ENCODE measurements at places on chromosomes 5 and 9.

DNA sequence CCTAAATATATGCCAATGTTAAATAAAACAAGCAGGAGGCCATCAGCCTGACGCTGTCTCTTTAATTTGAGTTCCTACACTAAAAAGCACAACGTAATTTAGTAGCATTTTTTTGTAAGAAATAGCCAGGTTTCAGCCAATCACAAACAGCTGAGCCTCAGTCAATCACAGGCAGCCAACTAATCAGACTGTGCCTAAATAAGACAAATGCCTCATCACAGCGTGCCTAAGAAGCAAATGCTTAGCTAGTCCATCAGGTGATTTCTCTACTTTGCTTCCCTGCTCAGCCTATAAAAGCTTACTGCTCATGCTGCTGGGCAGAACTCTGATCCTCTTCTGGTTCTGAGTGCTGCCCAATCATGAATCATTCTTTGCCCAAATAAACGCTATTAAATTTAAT, 38.3 kb upstream of the RORB start:
- DNase-seq, result no peak

- DNase-seq, result peak; percentile 20
Measured at GRCh38 chr5:127587246-127587917, 61.5 kb upstream of the CTXN3 start.

GRCh38 chr5:133006653-133007052, 19.7 kb downstream of the ZCCHC10 start:
- no peak for DNase-seq

DNA sequence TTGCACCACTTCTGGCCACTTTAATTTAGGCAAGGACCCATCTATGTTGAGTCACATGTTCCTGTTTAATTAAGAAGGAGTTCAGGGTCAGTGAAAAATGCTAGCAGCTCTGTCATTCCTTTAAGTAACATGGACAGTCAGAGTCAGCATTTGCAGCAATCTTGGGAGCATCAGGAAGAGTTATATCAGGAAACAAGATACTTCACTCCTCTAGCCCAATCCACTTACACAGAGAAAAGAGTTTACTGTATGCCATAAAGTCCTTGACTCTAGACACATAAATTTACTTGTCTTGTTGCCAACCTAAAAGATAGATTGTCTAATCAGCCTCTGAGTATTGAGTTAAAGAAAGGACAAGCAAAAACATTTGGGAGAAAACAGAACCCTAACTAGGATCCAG, 266.7 kb downstream of the PJA2 start:
- DNase-seq, result no peak

GRCh38 chr5:125837866-125838265, 585.3 kb upstream of the GRAMD2B start:
- no peak for DNase-seq

DNA sequence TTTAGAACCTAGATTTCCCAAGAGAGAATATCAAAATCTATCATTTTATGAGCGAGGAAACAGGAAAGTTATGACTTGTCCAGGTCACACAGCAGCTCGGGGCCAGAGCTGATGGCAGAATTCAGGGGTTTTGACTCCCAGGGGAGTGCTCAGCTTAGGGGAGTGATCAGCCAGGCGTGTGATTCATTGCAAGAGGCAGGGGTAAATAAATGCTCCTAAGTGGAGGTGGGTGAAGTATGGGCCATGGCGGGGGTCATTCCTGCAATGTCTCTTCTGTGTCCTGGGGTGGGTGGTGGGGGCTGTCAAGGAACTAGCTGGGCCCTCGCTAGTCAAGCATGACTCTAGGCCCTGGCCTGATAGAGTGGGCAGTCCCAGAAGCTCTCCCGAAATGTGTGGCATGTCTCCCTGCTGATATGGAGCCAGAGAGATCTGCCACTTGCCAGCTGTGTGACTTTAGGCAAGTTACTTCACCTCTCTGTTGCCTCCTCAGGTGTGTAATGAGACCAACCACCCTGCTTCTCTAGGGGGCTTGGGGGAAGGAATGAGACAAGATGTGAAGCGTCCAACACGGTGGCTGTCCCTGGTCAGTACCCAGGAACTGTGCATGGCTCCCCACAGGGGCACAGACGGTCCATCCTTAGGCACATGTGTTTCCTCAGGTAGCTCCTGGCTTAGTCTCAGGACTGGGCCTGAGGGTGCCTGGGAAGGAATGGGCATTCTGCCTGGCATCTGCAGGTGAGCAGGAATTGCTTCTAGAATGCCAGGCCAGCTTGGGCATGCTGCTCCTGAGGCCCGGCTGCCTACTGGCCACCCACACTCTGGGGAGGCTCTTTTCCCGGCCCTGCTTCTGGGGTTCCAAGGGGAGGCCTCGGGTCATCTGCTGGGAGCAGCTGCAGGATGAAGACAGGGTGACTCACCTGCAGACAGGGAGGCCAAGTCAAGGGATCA, 36.5 kb upstream of the SH3PXD2B start:
- peak; percentile 19 for DNase-seq

GRCh38 chr5:58122157-58122556, 337.7 kb downstream of the PLK2 start:
- DNase-seq, result no peak

DNA sequence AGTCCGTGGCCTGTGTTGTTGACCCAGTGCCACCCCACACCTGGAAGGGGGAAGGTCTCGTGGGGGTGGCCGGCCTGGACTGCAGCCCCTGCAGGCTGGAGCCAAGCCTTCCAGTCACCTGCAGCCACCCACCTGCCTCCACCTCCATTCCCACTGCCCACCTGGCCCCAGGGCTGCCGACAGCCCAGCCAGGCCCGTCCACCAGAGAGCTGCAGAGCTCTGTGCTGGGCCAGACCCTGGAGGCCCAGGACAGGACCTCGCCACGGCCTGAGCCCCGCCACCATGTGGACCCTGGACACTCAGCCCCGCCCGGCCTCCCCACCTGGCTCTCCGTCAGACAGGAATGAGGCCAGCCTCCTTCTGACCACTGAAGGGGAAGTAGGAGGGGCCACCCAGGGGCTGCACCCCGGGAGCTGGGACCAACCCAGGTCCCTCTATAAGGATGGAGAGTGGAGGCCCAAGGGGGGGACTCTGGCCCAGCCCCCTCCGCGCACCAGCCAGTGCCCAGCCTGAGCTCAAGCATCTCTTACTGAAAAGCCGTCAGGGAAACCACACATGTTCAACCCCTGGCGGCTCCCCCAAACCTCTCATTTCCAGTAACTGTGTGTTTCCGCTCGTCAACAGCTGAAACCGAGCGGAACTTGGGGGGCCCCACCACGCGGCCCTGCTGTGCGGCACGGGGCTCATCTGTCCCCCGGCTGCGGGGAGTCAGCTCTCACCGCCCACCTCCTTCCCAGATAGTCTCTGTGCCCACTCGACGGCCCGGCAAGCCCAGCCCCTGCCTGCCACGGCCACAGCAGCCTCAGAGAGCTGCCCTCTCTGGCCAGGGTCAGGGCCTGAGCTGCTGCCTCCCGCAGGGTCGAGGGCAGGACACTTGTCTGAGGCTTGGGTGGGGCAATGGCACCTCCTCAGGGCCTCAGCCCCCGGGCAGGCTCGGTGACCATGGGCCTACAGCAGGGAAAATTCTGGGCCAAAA, 12.8 kb downstream of the NOTCH1 start:
- DNase-seq, result no peak

GRCh38 chr5:153237671-153238332, 252.7 kb upstream of the GRIA1 start:
- DNase-seq, result no peak

- no peak for DNase-seq
Measured at GRCh38 chr9:99855467-99856176, 33.9 kb downstream of the NR4A3 start.

DNA sequence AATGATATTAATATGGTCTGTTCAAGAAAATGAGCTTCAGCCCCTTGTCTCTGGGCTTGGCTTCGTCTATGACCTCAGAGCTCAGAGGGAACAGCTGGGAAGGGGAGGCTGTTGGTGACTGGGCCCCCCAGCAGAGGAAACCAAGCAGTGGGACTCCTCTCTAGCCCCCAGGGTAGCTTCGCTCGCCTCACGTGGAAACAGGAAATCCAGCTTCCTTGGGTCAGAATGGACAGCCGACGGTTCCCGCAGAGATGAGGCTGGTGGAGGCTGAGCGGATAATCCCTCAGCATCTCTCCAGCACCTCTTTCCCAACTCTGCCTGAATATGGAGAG, 37.2 kb upstream of the ICE1 start:
- no peak for DNase-seq

- no peak for DNase-seq
Measured at GRCh38 chr9:88370346-88370745, 17.9 kb upstream of the SPIN1 start.

DNA sequence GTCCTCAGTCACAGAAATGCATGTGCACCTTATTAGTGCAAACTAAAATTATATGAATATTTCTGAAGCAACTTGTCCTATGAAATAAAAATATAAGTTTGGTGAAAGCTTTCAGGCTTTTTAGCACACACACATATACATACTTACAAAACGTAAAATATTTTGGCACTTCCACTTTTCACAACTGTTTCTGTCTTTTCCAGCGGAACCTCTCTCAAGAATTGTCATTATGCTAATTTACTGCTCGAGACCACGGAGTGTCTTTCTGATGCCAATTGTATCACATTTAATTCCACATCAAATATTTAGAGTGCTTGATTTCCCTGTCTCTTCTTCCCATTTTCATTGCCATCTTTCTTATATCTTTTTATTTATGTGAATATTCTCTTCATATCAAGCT, 100.4 kb downstream of the MEF2C start:
- DNase-seq, result no peak

GRCh38 chr9:81822301-81822865, 105.8 kb upstream of the SPATA31D4 start:
- no peak for DNase-seq

- DNase-seq, result no peak
Measured at GRCh38 chr5:177474002-177474476, 605 bp upstream of the DBN1 start.

DNA sequence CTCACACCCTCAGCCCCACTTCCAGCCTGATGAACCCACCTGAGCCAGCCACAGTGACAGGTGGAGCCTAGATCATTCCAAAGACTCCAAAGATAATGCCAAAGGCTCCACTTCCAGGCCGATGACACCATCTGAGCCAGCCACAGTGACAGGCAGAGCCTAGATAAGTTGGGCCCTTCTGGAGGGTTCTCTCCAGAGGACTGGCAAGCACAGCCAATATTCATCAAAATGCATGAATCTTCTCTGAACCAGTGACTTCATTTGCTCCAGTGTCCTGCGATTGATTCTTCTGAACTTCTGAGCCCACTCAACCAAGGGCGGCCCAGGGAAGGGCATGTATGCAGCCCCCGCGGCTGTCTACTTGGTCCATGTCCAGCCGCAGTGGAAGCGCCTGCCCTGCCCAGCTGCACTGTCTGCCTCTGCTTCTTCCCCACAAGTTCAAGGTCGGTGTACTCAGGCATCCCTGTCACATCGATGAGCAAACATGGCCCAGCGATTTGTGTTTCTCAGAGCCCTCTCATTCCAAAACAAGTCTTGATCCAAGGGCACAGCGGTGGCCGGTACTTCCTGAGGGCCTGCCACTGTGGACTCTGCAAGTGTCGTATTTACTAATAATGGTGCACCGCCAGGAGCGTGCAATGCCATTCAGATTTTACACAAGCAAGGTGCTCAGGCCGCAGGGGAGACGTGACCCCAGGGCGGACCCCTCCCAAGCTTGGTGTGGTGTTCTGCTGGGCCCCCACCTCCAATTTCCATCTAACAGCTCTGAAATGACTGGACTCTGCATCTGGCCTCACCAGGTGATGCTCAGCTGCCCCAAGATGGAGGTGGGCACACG, 107.0 kb downstream of the VAV2 start:
- DNase-seq, result no peak

- no peak for DNase-seq
Measured at GRCh38 chr5:180207593-180207992, 1.4 kb downstream of the RASGEF1C start.

DNA sequence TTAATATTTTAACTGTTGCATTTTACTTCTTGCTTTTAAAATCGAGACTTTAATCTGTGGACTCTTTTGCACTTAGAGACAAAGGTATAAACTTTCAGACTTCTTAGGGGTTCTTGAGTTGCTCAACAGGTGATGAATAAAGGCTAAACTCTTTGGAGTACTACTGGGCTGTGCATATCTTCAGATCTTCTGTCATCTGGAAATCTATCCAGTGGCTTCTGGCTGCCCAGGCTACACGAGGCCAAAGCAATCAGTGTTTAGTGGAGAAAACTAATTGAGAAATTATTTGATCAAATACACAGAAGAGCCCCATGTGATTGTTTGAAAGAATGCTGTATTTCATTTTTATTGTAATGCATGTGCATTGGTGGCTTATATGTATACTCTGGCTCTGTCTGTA, 146.1 kb downstream of the PBX3 start:
- no peak for DNase-seq

DNA sequence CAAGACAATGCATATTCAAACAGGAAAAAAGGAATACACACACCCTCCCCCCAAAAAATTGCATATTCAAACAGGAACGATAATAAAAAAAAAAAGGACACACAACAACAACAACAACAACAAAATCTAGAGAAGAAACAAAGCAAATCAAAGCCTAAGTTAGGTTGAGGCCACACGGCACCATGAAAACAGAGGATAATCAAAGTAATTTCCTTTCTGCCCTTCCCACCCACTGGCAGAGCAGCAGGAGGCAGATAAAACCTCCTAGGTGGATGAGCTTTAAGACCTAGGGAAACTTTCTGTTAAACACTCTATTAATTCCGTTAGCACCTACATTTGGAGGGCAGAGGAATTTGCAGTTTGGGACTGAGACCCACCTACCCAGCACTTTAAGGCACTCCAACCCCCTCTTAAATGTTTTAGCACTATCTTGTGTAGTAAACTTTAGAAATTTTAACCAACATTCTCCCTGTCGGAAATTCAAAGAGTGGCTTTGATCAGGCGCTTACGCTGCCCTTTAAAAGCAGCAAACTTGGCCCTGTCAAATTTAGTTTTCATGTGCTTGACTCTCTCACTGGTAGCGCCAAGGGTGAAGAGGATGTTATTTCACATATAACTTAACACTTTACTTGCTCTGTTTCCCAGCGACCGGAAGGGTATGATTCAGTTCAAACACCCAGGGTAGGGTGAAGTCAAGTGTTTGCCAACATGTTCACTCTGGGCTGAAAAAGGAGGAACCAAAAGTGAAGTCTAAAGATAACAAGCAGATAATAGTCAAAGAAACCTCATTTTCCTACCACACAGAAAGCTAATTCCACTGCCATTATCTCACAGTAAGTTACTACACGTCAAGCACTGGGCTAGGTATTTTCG, 9.2 kb downstream of the ENC1 start:
- DNase-seq, result peak; percentile 85

GRCh38 chr5:132505641-132506040, 15.1 kb upstream of the IRF1 start:
- DNase-seq, result no peak

Data from NB4 (cell line).